ENCODE measurements at places on chromosomes 1 and 21. TPM values are rescaled to one million over a fixed set of nuclear protein-coding genes. Genes with fewer than 3 reads are reported as not detected.

GRCh38 chr1:23366598-23366997, 3.0 kb downstream of the ZNF436 start:
- H3K4me3 ChIP-seq, result 0 out of 2 replicates have a peak overlapping the region, but pooled peaks have one; percentile 83
- H3K4me1 ChIP-seq, result peaks cover 21% of the 10 kb centered on the region
- H3K36me3 ChIP-seq, result peaks cover 43% of the 10 kb centered on the region
- DNase-seq, result no peak

- no peak overlapping the region for H3K27ac ChIP-seq
- DNase-seq, result no peak
- H3K4me3 ChIP-seq, result no peak overlapping the region
- no peaks in the 10 kb centered on the region for H3K36me3 ChIP-seq
- H3K4me1 ChIP-seq, result no peaks in the 10 kb centered on the region
Observed at GRCh38 chr1:80917225-80917624, 883.5 kb upstream of the ADGRL2 start.

GRCh38 chr1:34696230-34696629, 58.6 kb upstream of the GJB5 start:
- no peak for DNase-seq
- no peaks in the 10 kb centered on the region for H3K36me3 ChIP-seq
- H3K27me3 ChIP-seq, result no peaks in the 10 kb centered on the region
- no peaks in the 10 kb centered on the region for H3K4me1 ChIP-seq
- H3K4me3 ChIP-seq, result no peak overlapping the region

DNA sequence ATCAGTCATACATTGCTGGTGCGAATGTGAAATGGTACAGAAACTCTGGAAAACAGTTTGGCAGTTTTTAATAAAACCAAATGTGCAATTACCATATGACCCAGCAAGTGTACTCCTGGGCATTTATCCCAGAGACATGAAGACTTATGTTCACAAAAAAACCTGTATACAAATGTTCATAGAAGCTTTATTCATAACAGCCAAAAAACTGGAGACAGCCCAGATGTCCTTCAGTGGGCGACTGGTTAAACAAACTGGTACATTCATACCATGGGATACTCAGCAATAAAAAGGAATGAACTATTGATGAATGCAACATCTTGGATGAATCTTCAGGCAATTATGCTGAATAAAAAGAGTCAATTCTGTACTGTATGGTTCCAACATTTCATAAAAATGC, 97.8 kb downstream of the DTL start:
- H3K4me3 ChIP-seq, result no peak overlapping the region
- H3K4me1 ChIP-seq, result no peaks in the 10 kb centered on the region
- H3K27ac ChIP-seq, result no peak overlapping the region
- no peak for DNase-seq
- no peaks in the 10 kb centered on the region for H3K27me3 ChIP-seq

DNA sequence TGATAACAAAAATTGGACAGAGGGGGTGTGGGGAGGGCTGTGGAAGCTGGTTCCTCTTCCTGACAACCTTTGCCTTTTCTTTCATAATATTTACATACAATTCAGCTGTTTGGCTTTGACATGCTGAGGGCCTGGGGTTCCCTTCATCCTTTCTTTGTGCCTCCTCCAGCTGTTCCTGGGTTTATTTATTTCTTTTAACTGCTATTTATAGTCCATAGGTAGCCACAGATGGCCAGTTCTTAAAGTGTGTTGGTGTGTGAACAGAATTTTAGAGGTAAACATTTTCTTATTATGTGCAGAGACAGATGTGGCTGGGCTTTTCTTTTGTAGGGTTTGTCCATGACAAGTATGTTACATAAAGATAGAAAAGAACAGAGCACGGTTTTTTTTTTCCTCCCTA, 34.1 kb upstream of the CNIH3 start:
- DNase-seq, result no peak
- H3K4me3 ChIP-seq, result no peak overlapping the region
- H3K36me3 ChIP-seq, result no peaks in the 10 kb centered on the region
- no peak overlapping the region for H3K27ac ChIP-seq
- H3K4me1 ChIP-seq, result no peaks in the 10 kb centered on the region
- 0 out of 2 replicates have a peak, but pooled peaks cover 3% of the 10 kb centered on the region for H3K27me3 ChIP-seq

Gene FAAH
- 1.3 TPM for total RNA-seq

DNA sequence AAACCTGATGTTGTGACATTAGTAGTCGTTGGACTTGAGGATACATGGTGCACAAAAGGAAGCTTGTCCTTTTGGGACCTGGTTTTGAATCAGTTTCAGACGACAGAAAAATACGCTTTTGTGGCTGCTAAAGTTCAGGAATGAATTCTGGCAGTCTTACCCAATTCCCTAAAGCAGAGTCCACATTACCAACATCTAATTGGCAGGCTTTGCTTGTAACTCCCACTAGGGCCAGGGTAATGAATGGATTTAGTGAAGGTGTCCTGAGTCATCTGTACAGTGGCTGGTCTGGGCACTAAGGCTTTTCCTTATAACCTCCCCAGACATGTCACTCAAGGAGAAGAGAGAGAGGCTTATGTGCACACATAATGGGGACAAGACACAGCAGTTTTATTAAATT, 66.2 kb upstream of the RNPC3 start:
- no peaks in the 10 kb centered on the region for H3K36me3 ChIP-seq
- no peak overlapping the region for H3K4me3 ChIP-seq
- DNase-seq, result no peak
- H3K4me1 ChIP-seq, result no peaks in the 10 kb centered on the region
- H3K27me3 ChIP-seq, result no peaks in the 10 kb centered on the region
- H3K27ac ChIP-seq, result no peak overlapping the region

Gene NFYC
- total RNA-seq, result 52.4 TPM
